NCI-H2171 (cell line): ENCODE measurements at places on chromosomes 4 and X.

- DNase-seq, result no peak
Observed at GRCh38 chr4:182538031-182538430, 294.8 kb downstream of the TENM3 start.

- no peak for DNase-seq
Observed at GRCh38 chr4:144872508-144873225, 225.3 kb downstream of the ANAPC10 start.

DNA sequence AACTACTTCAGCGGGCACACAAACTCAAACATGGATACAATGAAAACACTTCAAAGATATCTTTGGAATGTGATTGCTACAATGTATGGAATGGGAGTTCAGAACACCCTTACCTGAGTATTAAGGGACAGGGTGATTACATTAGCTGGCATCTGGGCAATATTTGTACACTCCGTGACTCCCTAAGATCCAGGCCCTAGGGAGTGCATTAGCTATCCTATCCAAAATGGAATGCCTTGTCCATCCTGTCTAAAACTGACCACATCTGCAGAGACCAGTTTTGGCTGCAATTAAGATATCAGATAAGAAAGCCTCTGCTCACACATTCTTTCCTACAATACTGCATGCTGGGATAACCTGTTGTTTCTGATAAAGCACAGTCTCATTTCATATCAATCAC lies 176.6 kb upstream of the EMCN start:
- no peak for DNase-seq

DNA sequence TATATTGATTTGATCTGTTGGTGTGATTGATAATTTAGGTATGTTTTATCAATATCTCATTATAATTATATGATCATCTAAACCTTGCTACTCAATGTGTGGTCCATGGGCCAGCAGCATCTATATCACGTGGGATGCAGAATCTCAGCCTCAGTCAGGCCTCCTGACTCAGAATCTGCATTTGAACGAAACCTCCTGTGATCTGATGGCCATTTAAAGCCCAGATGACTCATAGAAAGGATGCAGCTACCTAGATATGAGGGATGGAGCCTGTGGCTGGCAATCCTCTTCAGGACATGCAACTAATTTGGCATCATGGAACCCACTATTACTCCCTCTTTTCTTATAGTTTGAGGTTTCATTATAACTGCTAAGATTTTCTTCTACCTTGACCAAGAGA lies 11.3 kb upstream of the CHRNA9 start:
- DNase-seq, result no peak

- no peak for DNase-seq
Observed at GRCh38 chrX:38110231-38110630, 103.9 kb downstream of the SYTL5 start.

- no peak for DNase-seq
Observed at GRCh38 chr4:87151730-87152129, 68.7 kb downstream of the KLHL8 start.

- DNase-seq, result no peak
Observed at GRCh38 chr4:2786794-2787229, 6.1 kb upstream of the SH3BP2 start.

GRCh38 chr4:36392024-36392423 lies 110.6 kb downstream of the DTHD1 start:
- DNase-seq, result no peak

- no peak for DNase-seq
Observed at GRCh38 chr4:145406970-145407369, 74.7 kb upstream of the SMAD1 start.

DNA sequence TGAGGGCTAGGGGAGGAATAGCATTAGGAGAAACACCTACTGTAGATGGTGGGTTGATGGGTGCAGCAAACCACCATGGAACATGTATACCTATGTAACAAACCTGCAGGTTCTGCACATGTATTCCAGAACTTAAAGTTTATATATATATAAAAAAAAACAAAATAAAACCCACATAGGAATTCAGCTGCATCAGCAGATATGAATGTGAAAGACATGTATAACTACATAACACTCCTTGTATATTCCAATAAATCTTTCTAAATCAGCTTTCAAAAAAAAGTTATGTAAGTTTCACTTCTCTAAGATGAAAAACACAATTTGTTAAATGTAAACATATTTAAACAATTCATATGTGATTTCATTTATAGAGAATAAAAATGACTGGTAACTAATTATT lies 6.0 kb downstream of the GC start:
- DNase-seq, result no peak

DNA sequence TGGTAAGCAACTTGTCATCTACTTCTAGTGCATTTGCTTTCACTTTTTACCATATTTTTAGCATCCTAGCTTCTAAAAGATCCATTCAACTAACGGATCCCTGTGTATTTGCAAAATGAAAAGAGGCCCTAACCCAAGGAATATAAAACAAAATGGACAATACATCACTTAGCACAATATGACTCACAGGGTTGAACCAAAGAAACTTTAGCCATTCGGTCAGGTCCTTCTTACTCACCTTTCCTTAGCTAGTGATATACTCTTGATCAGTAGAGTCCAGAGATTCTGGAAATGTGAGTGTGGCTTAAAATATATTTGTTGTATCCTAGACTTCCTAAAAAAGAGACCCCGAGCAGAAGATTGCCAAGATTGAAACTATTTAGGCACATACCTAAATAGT lies 19.5 kb downstream of the TMPRSS11E start:
- no peak for DNase-seq

DNA sequence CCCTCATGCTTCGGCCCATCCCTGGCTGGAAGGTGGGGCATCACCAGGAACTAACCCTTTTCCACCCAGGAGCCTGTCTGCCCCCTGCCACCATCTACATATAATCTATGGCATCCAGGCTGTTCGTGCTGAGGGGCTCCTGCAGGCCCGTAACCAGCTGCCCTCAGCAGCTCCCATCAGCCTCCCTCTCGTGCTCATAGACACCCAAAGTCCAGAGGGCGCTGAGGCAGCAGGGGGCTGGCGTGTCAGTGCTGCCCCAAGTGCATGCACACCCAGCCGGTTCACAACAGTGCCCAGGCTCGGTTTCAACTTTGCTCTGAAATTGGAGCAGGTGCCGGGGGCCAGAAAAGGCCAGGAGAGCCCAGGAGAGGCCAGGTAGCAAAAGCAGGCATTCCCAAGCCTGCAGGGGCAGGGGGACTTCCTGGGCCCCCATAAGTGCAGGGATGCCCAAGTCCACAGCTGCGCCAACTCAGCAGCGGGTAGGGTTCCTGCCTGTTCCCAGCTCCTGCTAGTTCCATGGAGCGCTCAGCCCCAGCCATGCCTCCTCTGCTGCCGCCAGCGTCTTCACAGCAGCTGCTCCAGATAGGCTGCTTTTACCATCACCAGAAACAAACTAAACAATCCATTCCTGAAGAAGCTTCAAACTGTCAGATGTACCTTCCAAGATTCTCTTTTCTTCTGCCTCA lies 558.2 kb upstream of the GNPDA2 start:
- no peak for DNase-seq

- DNase-seq, result no peak
Observed at GRCh38 chrX:125395626-125396025, 76.0 kb downstream of the TEX13C start.

DNA sequence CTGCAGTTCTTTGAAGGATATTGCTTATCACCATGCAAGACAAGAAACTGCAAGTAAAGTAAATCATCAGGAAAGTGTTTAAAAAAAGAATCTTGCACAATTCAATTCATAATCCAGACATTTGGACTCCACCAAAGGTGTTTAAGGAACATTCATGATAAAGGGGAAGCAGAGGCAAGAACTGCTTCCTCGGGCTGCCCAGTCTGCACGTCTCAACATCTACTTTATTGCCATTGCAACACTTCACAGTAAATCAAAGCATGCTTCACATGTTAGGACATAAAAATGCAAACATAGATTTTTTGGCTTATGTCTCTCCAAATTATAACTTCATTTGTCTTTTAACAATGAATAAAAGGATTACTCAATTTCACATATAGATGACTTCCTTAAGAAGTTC lies 42.5 kb downstream of the MID1 start:
- DNase-seq, result no peak

- no peak for DNase-seq
Observed at GRCh38 chr4:94802091-94802490, 44.3 kb downstream of the BMPR1B start.

DNA sequence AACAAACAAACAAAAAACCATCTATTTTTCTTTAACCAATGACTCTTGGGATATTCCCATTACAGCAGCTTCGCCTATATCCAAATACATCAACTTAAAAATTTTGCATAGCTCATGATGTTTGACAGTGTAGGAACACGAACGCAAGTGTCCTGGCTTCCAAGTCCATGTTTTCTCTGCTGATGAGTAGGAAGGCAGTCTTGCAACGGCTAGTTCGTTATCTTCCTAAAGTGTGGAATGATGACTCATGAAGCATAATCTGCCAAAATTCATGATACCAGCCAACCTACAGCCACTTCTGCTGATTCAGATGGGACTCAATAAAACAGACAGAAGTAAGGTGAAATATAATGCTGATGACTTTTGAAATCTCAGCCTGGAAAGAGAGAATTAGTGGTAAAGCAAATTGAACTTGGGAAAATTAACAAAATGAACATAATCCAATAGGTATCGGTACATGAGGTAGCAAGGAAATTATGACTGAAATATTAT lies 6.4 kb upstream of the SEPTIN11 start:
- no peak for DNase-seq

DNA sequence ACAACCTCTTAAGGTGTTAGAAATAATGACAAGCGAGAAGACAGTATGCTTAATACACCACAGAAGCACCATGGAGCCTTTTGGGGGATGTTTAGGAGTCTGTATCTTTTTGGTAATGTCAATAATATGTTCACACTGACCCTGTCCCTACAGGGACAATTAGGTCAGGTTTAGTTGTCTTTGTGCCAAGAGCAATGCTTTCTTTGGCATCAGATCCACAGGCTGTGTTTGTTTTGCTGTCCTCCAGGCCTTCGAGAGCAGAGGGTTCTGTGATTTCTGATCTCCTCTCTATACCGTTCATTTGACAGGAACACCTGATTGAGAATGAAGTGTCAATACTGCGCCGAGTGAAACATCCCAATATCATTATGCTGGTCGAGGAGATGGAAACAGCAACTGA lies 153.8 kb downstream of the DCLK2 start:
- DNase-seq, result no peak

DNA sequence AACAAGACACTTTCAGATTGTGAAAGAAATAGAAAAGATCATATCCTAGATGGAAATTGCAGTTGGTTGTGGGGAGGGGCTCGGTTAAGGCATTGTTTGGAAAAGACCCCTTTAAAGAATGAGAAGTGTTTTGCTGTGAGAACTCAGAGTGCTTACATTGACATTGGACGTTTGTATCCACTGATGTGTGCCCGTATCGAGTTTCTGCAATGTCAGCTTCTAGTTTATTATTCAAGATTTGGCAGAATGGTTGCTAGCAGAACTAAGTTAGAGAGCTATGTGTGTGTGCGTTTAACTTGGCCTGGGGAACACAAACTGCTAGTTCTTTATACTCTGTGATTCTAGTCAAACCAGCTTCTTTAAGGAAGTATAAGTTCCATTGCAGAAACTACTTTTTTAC lies 2702.5 kb downstream of the PCDH7 start:
- DNase-seq, result no peak

GRCh38 chrX:24748196-24748595 lies 54.5 kb downstream of the POLA1 start:
- no peak for DNase-seq

DNA sequence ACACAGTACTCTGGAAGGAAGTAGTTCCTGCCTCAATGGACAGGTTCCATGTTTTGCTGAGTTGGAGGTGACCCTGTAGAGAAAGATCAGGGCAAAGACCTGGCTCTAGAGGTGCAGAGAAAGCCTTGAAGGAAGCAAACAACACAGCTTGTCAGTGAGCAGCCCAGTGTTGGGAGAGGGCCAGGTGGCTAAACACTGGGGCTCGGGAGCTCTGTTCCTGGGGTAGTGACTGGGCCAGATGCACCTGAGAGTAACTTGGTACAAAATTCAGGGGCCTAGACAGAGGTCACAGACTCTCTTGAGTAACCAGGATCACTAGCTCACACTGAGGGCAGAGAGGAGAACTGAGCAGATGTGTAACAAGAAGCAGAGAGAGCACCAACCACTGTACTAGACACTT lies 138.4 kb upstream of the NALF2 start:
- no peak for DNase-seq

DNA sequence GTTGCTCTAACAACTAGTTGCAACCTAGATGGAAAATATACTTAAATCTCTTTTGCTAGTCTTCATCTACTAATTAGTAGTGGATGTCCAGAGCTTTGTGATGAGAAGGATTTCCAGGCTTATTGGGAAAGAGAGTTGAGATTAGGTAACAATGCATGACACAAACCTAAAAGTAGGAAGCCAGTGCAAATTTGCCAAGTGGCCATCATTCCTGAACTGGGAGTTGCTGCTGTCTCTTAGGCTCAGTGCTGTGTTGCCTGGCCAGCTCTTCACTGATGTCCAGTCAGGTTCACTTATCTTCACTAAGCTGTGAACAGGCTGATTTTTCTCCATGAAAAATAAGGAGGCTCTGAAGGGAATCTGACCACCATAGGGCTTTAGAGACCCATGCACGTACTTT lies 105.6 kb upstream of the AMOT start:
- no peak for DNase-seq

DNA sequence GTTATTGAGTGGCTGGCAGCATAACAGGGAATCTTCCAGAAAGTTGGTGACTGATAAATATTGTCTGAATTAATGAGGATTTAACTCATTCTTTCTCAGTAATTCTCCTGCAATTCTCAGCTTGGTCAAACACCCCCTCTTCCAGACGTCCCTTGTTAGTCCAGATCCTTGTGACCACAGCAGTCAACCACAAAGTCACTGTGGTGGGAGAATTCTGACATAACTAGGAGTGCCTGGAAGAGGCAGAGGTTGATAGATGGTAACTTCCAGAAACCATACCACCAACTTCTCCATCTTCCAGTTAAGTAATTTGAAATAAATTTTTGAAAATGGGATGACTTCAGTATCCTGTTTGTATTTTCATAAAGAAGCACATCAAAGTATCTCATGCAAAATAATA lies 90.1 kb downstream of the CEP44 start:
- DNase-seq, result no peak

GRCh38 chrX:19839770-19840254 lies 47.6 kb downstream of the SH3KBP1 start:
- DNase-seq, result no peak

- no peak for DNase-seq
Observed at GRCh38 chrX:126770179-126770578, 49.4 kb upstream of the PRR32 start.

DNA sequence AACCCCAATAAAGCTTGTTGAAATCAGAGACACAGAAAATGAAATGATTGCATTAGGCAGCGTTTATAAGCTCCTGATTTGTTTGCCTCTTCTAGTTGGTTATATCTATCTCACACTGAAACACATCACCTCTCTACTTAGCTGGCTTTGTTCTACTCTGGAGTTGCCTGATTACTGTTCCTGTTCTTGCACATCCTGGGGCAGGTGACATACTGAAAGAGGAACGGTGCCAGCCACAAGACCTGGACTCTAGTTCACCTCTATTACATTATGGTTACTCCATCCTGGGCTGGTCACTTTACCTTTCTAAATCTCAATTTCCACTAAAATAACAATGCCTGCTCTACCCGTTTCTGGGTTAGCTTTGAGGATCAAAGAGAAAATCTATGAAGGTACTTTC lies 47.9 kb downstream of the TRIM2 start:
- DNase-seq, result no peak
